Inflammatory macrophage treated with lipopolysaccharide for 4 hours (primary cell): ENCODE measurements at places on chromosomes 1 and 21.

DNA sequence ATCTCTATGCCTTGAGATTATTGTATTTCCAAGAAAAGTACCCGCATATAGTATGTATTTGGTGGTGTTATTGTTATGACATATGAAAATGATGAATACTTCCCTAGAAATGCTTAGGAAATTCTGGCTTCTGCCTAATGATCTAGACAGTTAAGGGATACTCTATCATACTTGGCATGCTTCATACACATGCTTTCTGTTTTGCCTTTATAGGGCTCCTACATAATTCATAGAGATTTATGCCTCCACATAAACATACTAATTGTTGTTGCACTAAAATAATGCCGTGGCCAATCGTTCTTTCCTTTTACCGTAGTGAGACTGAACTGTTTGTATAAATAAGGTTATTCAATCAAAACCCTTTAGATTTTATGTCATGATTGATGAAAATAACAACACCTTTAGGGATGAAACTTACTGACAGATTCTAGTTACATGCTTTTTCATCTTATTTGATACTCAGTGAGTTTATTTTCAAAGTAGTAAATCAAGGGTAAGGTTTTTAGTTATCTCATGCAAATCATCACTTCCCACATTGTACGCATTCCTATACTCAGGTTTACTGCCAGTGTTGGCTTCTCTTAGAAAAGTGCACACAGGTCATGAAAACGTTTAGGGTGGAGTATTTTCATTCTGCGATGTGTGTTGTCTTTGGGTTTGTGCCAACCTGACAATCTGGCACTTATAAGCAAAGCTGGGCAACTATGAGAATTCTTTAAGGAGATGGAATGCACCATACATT, 40.5 kb upstream of the SCYL3 start:
- DNase-seq = no peak

- peak; percentile 14 for DNase-seq
Observed at GRCh38 chr1:245500546-245500945, 345.8 kb downstream of the KIF26B start.

DNA sequence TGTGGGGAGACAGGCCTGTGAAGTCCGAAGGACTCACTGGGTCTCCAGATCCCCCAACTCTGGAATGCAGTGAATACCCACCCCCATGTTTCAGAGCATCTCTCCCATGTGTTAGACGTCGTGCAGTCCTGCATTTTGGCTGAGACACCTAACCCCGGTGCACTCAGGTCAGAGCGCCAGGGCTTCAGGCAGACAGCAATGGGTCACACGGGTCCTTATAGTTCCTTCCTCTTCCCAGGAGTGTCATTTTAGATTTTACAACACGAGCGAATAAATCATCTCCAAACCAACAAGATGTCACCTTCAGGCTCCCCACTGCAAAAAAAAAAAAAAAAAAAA, 5.1 kb downstream of the PRRX1 start:
- no peak for DNase-seq

GRCh38 chr1:187977298-187977697, 1148.5 kb downstream of the PLA2G4A start:
- DNase-seq = no peak

DNA sequence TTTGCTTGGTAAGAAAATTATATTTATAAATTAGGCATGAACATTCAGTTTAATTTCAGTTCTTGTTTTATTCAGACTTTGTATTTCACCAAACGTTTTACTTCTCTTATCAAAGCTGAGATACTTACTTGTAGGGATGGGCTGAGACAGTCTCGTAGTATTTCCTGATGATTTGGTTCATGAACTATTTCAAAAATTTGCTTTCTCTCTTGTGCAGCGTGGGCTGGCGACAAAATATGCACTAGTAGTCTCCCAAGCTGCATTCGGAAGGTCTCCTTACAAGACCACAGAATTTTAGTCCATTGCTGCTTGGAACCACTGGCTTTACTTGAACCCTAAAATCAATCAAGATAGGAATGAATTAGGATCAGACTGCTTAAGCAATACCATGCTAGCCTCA, 91.7 kb upstream of the GNG4 start:
- no peak for DNase-seq

GRCh38 chr1:190243056-190243455, 234.6 kb downstream of the BRINP3 start:
- no peak for DNase-seq

GRCh38 chr1:149967041-149967440, 30.4 kb upstream of the MTMR11 start:
- DNase-seq = no peak
